ENCODE measurements at places on chromosomes 16 and 17.
A peak's percentile ranks its signal among the peaks of the same experiment; 100 is the strongest.

DNA sequence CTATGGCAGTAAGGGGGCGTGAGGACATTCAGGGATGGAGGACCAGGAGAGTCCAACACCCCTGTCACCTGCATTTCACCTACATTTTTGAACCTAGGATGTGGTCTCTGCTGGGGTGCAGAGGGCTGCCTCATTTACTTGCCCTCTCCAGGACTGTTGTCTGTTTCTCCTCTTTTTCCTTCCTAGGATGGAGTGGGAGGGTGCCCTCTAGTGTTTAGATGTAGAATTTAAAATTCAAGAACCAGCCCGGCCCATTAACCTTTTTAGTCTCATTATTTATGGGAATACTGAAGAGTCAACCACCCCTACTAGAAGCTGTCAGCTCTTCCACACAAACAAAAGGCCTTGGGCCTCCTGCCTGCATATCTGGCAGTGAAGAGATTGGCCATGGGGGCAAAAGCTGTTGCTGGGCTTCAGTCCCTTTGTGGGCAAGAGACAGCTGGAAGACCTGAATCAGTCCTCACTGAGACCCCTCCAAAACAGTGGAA lies 2.5 kb upstream of the STARD3 start:
- DNase-seq: no peak

DNA sequence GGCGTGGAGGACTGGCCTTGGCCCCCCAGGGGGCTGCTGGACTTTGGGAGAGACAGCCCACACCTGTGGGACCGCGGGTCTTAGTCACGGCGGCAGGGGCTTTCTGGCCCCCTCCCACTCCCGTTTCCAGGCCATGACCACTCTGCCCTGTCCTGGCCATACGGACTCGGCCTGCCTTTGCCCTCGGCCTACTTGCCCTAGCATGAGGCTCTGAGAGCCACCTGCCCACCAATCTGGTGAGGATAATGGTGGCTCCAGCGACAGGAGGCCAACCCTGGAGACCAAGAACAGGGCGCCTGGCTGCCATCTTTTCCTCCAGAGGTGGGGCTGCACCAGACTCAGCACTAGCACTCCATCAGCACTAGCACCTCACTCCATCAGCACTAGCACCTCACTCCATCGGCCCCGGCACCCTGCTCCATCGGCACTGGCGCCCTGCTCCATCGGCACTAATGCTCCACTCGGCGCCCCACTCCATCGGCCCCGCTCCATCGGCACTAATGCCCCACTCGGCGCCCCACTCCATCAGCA lies 7.0 kb downstream of the ZNF213 start:
- no peak for DNase-seq

GRCh38 chr17:79273660-79274059 lies 199.0 kb downstream of the ENGASE start:
- no peak for DNase-seq

DNA sequence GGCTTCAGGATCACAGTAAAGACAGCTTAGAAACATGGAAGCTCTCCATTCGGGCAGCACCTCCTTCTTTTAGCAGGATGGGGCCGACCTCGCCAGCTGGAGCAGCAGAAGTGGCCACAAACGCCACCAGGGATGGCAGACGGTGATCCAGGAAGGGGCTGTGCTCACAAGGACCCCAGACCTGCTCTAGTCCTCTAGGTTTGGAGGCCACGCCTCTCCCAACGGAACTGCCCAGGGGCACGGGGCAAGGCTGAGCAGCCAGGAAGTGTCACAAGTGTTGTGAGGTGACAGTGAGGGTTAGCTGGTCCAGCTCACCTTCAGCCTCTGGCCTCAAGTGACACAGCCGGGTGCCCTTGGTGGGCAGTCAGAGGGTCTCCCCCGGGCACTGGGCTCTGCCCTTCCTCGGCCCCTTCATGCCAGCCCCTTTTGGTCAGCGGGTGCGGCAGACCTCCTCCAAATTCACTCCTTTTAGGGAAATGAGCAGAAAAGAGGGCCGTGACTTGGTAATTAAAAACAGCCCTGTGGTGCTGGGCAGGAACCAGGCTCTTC lies 20.4 kb downstream of the CEP295NL start:
- DNase-seq: no peak

- no peak for DNase-seq
Measured at GRCh38 chr17:3994221-3994576, 30.0 kb upstream of the ATP2A3 start.

DNA sequence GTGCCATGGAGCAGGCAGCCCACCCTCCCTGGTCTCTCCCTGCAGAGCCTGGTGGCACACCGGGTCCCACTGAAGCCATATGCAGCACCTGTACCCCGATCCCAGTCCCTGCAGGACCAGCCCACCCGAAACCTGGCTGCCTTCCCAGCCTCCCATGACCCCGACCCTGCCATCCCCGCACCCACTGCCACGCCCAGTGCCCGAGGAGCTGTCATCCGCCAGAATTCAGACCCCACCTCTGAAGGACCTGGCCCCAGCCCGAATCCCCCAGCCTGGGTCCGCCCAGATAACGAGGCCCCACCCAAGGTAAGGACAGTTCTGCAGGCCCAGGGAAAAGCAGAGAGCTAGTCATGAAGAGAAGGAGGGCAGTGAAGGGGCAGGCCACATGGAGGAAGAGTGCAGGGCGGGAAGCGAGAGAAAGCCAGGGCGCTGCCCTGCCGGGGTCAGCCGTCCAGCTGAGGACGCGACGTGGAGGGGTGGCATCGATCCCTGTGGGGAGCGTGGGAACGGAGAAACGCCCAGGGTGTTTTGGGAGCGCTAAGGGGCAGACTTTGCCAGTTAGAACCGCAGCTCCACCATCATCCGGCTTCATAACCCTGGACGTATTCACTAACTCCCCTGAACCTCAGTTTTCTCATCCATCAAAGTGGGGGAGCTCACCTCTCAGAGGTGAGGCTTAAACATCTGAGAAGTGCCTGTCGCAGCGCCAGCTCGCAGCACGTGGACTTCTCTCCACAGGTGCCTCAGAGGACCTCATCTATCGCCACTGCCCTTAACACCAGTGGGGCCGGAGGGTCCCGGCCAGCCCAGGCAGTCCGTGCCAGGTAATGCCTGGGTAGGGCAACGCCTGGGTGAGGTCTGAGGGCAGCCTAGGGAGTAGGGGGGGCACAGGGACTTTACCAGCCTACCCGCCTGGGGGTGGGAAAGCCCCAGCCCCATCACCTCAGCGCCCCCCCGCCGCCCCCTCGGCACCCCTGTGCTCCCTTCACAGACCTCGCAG lies 7.6 kb upstream of the C17orf107 start:
- DNase-seq: no peak

DNA sequence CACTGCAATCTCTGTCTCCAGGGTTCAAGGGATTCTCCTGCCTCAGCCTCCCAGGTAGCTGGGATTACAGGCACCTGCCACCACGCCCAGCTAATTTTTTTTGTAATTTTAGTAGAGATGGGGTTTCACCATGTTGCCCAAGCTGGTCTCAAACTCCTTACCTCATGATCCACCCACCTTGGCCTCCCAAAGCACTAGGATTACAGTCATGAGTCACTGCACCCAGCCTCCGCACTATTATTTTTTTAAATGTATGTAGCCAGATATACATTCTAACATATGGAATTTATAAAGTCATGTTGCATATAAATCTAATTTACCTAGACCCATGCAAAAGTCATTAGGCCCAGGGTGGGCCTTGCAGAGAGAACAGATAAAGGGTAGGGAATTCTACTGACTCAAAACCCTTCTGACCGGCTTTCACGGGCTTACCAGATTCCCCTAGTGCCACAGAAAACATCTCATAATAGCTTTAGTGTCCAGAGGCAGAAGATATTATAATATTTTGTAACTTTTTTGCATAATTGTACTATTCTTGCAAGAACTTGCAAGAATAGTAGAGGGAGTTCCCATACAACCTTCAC lies 20.5 kb upstream of the HELZ start:
- DNase-seq: no peak

DNA sequence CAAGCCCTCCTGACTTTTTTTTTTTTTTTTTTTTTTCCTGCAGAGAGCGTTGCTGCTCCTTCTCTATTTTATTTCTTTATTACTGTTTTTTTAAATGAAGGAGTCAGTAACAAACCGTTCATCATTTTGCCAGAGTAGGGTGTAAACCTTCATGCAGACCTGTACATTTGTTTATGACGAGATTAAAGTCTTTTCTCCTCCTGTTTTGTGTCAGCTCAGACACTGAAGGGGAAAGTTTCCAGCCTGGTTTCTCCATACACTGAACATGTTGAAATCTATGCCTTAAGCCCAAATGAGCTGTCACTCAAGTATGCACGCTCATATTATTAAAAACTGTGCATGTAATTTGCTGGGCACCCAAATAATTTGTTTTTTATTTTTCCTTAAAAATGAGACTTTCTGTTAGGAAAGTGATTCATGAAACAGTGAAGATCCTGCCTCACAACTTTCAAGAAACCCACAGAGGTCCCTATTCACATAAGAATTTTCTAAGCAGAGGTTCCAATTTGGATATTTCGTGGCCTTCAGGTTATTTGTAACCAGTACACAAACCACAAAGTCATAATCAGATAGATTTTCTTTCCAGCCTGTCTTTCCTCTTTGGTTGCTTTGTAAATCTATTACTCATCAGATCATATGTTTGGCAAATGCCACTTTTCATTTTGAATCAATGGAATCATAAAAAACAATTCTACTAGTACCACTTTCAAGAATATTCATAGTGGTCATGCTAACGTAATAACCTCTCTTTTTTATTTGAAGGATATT lies 700.3 kb downstream of the MAF start:
- no peak for DNase-seq

- DNase-seq: peak; percentile 25
Measured at GRCh38 chr16:14405611-14406537, 224.2 kb downstream of the PARN start.

DNA sequence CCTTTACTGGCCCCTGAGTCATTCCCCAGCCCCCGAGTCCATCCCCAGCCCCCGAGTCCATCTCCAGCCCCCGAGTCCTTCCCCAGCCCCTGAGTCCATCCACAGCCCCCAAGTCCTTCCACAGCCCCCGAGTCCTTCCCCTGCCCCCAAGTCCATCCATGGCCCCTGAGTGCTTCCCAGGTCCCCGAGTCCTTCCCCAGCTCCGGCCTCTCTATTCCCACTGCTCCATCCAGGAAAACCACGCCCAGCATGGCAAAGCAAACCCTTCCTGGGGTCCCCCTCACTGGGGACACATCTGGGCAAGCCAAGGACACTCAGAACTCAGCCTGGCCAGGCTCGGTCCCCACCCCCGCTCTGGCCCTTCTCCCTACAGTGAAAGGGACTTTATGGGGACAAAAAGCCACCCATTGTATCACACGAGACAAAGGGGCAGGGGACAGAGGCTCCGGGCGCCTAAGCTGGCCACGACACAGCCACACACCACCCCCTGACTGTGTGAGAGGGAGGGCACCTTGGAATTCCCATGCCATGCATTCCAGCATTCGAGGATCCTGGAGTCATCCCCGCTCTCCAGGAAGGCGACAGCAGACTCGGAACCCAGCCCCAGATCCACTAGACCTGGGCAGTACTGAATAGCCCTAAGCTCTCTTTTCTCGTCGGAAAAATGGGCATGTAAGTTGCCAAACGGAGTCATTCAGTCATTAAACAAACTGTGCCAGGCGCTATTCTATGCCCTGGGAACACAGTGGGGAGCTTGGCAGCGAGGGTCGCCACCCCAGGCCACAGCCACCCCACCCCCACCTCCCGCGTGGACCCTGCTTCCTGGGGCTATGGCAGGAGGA lies 14.0 kb downstream of the PLLP start:
- DNase-seq: no peak

GRCh38 chr16:86554917-86555703 lies at the start of gene MTHFSD:
Gene MTHFSD (minus strand): TSS chr16:86555235. CDS start chr16:86555184, 51 bp downstream.
- DNase-seq: no peak

DNA sequence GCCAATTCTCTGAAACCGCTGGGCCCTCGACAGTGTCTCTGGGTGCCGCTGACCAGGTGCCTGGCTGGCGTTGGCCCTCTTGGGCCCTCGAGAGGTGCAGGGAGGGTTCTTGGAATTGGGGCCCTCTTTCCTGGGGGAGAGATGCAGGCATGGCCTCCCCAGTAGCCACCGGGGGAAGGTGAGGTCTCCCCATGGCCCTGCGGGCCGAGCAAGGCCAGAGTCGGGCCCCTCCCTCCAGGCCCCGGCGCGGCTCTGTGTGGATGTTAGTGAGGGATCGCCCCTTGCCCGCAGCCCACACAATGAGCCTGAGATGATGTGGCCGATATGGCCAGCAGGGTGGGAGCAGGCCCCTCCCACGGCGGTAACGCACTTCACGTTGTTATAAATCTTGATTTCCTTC lies 23.1 kb upstream of the C1QTNF8 start:
- no peak for DNase-seq

- DNase-seq: peak; percentile 15
Measured at GRCh38 chr16:51813609-51814008, 662.5 kb upstream of the SALL1 start.

DNA sequence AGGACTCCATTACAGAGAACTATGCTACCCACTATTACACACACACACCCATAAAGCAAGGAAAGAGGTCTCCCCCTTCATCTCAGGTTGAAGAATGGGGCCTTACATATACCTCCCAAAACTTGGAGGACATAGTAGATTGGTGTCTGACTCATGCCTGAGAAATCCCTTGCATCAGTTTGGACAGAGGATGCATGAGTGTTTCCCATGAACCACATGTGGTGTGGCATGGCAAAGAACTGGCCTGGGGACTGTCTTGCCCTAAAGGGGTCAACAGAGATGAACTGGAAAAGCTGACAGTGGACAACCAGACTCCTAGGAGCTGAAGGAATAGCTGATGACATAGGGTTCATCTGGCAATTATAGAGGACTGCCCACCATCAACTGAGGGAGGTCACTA lies 54.0 kb downstream of the DYNLRB2 start:
- DNase-seq: no peak

DNA sequence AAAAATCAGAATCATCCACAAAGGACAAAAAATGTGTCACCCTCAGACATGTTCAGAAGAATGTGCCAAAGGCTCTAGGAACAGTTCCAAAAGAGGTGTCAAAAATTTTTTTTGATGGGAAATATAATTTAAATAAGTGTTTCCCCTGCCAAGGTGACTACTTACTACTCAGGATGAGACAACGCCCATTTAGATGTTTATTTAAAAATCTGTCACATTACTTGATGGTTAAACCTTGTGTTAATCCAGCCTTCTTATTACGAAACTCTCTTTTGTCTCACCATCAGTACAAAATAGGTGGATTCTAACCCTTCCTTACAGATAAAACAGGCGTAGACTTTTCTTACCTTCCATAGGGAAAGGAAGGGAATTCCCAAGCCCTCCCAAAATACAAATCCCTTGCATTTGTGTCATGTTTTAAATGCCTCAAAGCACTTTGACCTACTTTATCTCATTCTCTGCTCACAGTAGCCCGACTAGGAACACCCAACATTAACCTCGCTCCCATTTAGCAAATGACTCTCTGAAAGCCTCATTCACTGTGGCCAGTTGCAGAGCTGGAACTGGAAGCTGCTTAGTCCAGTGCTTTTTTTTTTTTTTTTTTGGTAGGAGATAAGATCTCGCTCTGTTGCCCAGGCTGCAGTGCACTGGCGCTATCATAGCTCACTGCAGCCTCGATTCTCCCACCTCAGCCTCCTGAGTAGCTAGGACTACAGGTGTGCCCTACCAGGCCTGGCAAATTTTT lies 5.8 kb upstream of the GNA13 start:
- no peak for DNase-seq

- DNase-seq: no peak
Measured at GRCh38 chr16:66696669-66697630, at the start of gene CMTM4. Gene CMTM4 (minus strand): TSS chr16:66696743. CDS start chr16:66696525, 218 bp downstream.
